ENCODE measurements at places on chromosomes 1 and 21. TPM values are rescaled to one million over a fixed set of nuclear protein-coding genes. Genes with fewer than 3 reads are reported as not detected.
A peak's percentile ranks its signal among the peaks of the same experiment; 100 is the strongest.

Gene F13B
- total RNA-seq, result not detected

Gene LCE1F
- not detected for total RNA-seq

Gene SYT2
- 3.3 TPM for total RNA-seq

Gene CDC14A
- total RNA-seq, result 8.9 TPM

Gene PCSK9
- 75.1 TPM for total RNA-seq

Gene HMGCS2
- not detected for total RNA-seq

- no peak for DNase-seq
Observed at GRCh38 chr1:208006258-208006920, 95.5 kb upstream of the CD34 start.

GRCh38 chr1:207644852-207645634, at the start of gene CR1L:
CR1L (plus strand) TSS chr1:207645133; CDS start chr1:207645234, 101 bp downstream.
- peak; percentile 64 for DNase-seq

DNA sequence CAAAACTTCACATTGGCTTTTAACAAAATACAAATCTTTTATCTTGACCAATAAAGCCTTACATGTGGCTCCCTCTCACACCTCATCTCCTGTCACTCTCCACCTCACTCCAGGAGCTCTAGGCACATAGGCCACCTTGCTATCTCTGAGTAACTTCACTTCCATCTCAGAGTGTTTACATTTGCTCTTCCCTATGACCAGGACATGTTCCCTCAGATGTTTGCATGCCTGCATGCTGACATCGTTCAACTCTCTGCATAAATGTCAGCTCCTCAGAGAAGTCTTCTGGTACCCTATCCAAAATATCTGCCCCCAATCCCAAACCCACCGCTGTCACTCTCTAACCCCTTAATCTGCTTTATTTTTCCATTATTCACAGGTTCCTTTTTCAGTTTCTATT, 110.9 kb downstream of the TOMM20 start:
- no peak for DNase-seq

DNA sequence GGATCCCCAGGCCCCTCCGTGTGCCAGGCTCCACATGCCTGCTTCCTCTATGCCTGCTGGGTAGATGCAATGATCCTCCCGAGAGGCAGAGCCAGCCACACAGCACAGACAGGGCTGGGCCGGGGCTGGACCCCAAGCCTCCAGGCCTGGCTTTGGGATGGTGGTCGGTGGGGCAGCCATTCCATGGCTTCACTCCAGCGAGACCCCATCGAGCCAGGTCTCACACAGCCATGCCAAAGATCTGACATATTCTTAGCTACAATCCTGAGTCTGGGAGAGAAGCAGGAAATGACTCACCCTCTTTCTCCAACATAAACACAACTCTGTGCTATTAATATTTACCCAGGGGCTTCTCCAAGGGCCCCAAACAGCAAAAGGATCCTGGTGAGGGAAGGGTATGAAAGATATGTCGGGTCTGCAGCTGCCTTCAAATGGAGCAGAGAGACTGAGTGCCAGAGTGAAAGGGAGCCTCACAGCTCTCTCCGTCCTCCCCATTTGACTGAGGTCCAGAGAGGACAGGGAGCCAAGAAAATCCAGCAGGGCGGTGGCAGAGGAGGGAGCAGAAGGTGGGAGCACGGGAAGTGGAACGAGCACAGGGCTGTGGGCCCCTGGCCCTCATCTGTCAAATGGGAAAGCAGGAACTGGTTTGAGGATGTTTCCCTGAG, 639.5 kb downstream of the MATN1 start:
- DNase-seq, result no peak

- DNase-seq, result no peak
Observed at GRCh38 chr1:7705908-7706216, 65.2 kb upstream of the VAMP3 start.

- DNase-seq, result peak; percentile 41
Observed at GRCh38 chr1:5427026-5427613, 565.1 kb downstream of the NPHP4 start.

- DNase-seq, result no peak
Observed at GRCh38 chr1:78101514-78101913, 55.7 kb downstream of the GIPC2 start.

- DNase-seq, result no peak
Observed at GRCh38 chr1:81702903-81703302, 97.8 kb upstream of the ADGRL2 start.

DNA sequence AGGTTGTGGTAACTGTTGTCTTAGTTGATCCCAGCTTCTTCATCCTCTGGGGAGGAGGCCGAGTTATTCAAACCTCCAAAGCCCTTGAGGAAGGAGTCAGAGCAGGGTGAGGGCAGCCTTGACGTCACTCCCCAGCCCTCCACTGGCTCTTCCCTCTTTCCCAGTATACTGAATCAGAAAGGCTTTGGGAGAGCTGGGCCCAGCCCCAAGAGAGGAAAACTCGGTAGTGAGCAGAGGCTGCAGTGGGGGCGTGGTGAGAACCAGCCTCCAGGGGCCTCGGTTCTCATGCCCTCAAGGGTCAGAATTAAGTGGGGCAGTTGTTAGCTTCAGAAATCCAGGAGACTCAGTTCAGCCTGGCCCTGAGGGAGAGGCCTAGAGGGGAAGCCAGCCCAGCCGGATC, 1.8 kb upstream of the GJA4 start:
- no peak for DNase-seq

DNA sequence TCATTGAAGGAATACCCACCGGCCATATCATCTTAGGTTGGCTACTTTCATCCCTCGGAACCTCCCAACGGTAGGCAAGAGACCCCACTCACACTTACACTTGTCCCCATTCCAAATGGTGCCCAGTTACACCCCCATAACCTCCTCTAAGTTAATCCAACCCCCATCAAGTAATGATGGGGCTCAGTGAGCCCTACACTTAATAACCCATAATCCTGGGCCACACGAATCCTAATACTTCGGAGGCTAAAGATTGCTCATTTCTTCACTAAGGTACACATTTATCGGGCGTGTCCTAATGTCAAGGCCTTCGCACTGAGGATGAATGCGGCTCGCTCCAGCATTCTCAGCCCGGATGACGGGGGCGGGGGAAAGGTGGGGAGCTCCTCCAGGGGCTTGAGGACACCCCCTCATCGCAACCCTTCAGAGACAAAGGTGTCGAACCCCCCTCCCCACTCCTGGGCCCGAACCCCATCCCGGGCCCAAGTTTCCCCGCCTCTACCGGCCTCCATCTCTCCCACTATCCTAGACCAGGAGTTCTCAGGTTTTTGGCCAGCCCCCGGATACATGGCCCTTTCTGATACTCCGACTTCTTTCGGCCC, 435 bp downstream of the ILF2 start:
- DNase-seq, result no peak
